ENCODE measurements at places on chromosomes 4 and X.

DNA sequence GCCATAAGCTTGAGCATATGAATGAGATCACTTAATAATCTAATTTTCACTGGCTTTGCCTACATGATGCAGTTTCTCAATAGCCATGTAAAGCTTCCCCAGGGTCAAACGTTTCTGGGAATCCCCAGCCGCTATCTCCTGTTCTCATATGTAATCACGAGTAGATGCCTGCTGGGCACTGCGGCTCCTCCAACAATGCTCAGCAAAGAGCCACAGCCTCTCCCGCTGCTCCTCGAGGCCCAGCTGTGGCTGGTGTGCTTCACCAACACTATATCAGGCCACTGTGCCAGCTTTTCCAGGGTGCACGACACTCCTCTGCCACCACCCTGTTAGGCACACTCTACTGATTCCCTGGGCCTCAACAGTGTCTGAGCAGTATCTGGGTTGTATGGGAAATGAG is 78.3 kb upstream of the RASGEF1B start:
- no peak for DNase-seq

- DNase-seq = no peak
Measured at GRCh38 chr4:52837716-52838558, 24.2 kb upstream of the RASL11B start.

GRCh38 chrX:8027827-8028226 is 100.6 kb upstream of the PNPLA4 start:
- no peak for DNase-seq

DNA sequence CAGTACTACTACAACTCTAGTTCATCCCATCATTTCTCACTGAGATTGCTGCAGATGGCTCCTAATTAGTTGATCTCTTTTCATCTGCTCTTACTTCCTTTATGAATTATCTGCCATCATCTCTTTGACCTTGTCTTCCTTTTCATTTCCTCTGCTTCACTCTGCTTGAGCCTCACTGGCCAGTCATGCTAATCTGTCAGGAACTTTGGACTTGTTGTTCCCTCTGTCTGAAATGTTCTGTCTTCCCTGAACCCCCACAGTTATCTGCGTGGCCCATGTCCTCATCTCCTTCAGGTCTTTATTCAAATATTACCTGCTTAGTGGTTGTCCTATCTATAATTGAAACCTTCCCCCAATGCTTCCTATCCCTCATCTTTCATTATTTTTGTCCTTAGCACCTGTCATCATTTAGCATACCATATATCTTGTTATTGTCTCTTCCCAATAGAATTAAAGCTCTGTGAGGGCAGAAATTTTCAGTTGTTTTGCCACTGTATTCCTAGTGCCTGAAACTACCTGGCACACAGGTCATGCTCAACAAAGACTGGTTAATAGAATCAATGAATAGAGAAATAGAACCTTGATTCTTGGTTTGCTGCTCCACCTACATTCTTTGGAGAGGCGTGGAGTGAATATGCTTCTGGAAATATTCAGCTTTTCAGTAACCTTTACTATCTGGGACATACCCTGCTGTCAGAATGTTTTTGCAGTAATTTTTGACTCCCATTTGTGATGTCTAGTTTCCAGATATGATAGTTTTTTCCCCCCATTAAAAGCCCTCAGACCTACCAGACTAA is 5.0 kb downstream of the SLC4A4 start:
- DNase-seq = no peak

DNA sequence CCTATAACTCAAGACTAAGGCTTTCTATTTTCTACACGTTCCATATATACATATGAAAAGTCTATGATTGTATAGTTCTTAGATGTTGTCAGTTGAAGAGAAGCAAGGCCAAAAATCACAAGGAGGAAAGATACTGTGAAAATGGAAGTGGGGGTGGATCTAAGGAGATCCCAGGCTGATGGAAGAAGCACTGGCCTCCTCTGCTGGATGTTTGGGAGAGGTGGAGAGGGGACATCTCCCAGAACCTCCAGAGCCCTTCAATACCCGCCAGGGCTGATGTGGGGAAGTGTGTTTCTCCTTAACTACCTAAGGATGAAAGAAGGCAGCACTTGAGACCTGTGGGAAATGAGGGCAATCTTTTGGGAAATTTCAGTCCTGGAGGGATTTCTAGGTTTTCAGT is 67.4 kb downstream of the RASGEF1B start:
- no peak for DNase-seq

All from T-cell (primary cell).